Thyroid gland (tissue), 4 donors: ENCODE measurements at places on chromosomes 7 and 10. TPM values are rescaled to one million over a fixed set of nuclear protein-coding genes. Genes with fewer than 3 reads are reported as not detected.

- H3K4me1 ChIP-seq = peaks cover 53% of the 10 kb centered on the region
- no peak for DNase-seq
- H3K27ac ChIP-seq = no peak overlapping the region
- no peak overlapping the region for H3K4me3 ChIP-seq
- no peaks in the 10 kb centered on the region for H3K36me3 ChIP-seq
Measured at GRCh38 chr10:121514141-121514865, 83.9 kb downstream of the FGFR2 start.

GRCh38 chr10:127997937-127998336 lies 91.0 kb downstream of the PTPRE start:
- H3K4me3 ChIP-seq = no peak overlapping the region
- H3K4me1 ChIP-seq = no peaks in the 10 kb centered on the region
- no peak overlapping the region for H3K27ac ChIP-seq

DNA sequence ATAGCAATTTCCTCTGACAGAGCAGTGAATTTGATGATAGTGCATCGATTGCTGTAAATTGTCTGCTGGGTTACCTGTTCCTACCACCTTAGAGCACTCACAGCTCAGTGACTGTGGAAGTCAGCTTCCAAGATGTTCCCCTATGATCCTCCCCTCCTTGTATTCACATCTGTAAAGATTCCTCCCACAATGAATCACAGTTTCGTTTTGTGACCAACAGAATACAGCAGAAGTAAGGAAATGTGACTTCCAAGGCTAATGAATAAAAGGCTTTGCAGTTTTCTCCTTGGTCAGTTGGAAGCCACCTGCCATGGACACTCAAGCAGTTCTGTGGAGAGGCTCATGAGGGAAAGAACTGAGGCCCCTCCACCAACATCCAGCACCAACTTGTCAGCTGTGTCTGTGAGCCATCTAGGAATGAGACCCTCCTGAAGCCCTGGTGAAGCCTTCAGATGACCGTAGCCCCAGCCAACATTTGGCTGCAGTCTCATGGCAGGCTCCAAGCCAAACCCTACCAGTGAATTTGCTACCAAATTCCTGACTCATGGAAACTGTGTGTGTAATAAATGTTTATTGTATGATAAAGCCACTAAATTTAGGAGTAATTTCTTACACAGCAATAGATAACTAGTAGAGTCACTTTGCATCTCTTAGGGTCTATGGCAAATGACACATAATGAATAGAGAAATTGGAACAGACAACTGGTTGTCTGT lies 309.5 kb upstream of the NPVF start:
- no peaks in the 10 kb centered on the region for H3K36me3 ChIP-seq
- H3K27ac ChIP-seq = no peak overlapping the region
- H3K27me3 ChIP-seq = no peaks in the 10 kb centered on the region
- DNase-seq = no peak
- H3K4me3 ChIP-seq = no peak overlapping the region
- H3K4me1 ChIP-seq = no peaks in the 10 kb centered on the region

DNA sequence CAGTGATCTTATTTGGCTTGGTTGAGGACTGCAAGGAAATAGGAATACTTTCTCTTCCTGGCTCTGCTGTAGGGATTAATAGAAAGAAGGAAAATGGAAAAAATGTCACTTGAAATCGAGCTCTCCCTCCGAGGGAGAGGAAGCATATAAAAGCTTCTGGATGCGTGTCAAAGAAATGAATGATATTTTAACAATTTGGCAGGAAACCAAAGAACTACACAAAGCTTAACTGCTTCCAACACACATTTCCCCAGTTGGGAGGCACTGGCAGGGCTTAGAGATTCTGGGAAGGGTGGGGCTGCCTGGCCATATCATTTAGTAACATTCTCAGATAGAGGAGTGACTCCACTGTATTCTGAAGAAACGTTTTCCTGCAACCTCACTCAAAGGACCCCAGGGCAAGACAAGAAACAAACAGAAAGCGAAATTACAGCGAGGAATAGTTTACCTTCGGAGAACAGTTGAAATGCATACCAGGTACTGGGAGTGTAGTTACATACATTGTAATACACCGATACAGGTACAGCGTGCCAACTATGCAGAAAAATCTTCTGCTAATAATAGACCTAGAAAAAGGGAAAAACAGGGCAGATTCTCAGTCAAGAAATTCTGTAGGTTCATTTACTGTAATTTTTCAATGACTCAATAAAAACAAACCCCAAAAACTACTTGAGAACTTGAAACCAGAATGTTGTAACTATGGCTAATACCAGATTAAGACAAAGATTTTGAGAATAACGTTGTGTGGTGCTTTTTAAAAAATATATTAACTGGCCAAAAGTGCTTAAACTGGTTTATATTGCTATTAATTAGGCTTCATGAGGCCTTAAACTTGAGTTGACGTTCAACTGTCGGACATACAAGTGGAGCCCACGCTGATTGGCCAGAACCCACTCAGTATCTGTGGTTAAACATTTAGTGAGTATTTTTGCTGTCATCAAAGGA lies 75.7 kb upstream of the ASAH2 start:
- H3K36me3 ChIP-seq = no peaks in the 10 kb centered on the region
- DNase-seq = no peak
- H3K27ac ChIP-seq = no peak overlapping the region
- H3K4me3 ChIP-seq = no peak overlapping the region

GRCh38 chr10:78942091-78942501 lies 126.7 kb upstream of the ZMIZ1 start:
- no peaks in the 10 kb centered on the region for H3K27me3 ChIP-seq
- no peak for DNase-seq
- H3K4me3 ChIP-seq = no peak overlapping the region
- H3K27ac ChIP-seq = no peak overlapping the region
- H3K36me3 ChIP-seq = no peaks in the 10 kb centered on the region

GRCh38 chr10:132193907-132194552 lies 7.3 kb downstream of the DPYSL4 start:
- H3K4me1 ChIP-seq = no peaks in the 10 kb centered on the region
- peak; percentile 32 for DNase-seq
- H3K4me3 ChIP-seq = no peak overlapping the region
- H3K27me3 ChIP-seq = no peaks in the 10 kb centered on the region

- no peaks in the 10 kb centered on the region for H3K36me3 ChIP-seq
- H3K27me3 ChIP-seq = no peaks in the 10 kb centered on the region
- no peaks in the 10 kb centered on the region for H3K4me1 ChIP-seq
- no peak overlapping the region for H3K4me3 ChIP-seq
- H3K27ac ChIP-seq = no peak overlapping the region
Measured at GRCh38 chr7:46208635-46209525, 287.8 kb upstream of the IGFBP3 start.

Gene GPER1
- total RNA-seq = 29.2 TPM

GRCh38 chr10:103870516-103870915 lies 15.1 kb upstream of the SH3PXD2A start:
- H3K4me1 ChIP-seq = no peaks in the 10 kb centered on the region
- no peaks in the 10 kb centered on the region for H3K27me3 ChIP-seq
- no peaks in the 10 kb centered on the region for H3K36me3 ChIP-seq
- H3K27ac ChIP-seq = no peak overlapping the region

- H3K4me1 ChIP-seq = no peaks in the 10 kb centered on the region
- H3K36me3 ChIP-seq = no peaks in the 10 kb centered on the region
- DNase-seq = no peak
- no peak overlapping the region for H3K27ac ChIP-seq
Measured at GRCh38 chr10:56231436-56231835, 129.6 kb downstream of the ZWINT start.

DNA sequence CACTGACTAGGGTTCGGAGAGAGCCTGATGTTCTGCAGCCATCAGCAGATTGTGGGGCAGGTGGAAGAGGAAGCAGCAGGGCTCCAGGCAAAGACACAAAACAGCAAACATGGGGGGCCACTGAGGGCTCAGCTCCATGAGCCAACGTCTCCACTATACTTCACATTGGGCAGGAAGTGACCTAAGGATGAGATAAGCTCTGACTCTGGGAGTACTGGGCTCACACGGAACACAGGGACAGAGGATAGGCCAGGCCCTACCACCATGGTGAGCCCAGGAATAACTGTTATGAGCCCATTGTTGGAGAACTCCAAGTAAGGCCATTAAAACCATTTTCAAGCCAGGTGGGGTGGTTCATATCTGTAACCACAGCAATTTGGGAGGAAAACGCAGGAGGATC lies 14.9 kb upstream of the MRPS24 start:
- no peak overlapping the region for H3K4me3 ChIP-seq
- H3K4me1 ChIP-seq = no peaks in the 10 kb centered on the region
- H3K27ac ChIP-seq = no peak overlapping the region

DNA sequence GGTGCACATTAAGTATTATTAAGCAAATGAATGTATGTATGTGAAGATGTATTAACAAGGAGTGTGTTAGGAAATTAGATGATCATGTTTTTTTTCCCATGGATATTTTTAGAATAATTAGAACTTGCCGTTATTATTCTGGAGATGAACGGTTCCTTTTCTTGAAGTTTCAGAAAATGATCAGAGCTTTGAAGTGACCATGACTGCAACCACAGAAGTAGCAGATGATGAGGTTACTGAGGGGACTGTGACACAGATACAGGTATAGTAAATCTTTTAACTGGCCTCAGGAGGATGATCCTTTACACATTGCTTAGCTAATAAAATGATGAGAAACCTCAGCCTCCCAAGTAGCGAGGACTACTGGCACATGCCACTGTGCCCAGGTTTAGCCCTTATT lies 18.6 kb downstream of the DMTF1 start:
- peaks cover 57% of the 10 kb centered on the region for H3K36me3 ChIP-seq
- H3K27me3 ChIP-seq = no peaks in the 10 kb centered on the region
- DNase-seq = no peak
- peak overlapping the region; percentile 15 for H3K27ac ChIP-seq
- no peaks in the 10 kb centered on the region for H3K4me1 ChIP-seq
- H3K4me3 ChIP-seq = no peak overlapping the region

DNA sequence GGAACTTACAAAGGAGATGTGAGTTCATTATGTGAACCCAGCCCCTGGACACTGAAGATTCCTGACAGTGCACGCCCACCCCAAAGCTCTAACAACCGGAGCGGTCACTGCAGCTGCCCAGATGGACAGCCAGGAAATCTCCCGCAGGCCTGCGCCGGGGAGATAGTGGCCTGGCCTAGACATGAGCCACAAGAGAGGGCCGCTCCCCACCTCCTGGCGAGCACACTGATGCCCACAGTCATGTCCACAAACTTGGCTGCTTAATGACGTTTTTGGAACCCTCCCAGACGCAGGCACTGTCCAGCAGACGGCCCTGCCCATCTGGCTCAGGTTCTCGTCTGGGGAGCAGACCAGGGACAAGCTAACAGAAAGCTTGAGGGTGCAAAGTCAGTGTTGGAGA lies 34.2 kb downstream of the TCERG1L start:
- no peaks in the 10 kb centered on the region for H3K27me3 ChIP-seq
- no peak overlapping the region for H3K4me3 ChIP-seq
- H3K36me3 ChIP-seq = no peaks in the 10 kb centered on the region

Gene MRPS24
- 97.6 TPM for total RNA-seq

DNA sequence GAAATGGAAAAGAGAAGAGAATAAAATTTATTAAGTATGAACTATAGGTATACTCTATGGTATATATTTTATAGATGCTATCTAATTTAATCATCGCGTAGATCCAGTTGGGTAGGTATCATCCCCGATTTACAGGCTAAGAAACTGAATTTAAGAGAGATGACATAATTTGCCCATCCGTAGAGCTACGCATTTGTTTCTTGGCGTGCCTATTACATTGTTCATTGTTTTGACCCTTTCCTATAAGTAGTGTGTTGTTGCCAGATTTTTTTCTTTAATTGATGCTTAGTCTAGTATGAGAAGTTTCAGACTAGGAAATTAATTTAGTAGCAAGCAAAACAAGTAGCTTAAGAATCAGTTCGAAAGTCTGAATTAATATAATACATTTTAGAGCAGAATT lies 205.7 kb upstream of the NPSR1 start:
- no peak for DNase-seq
- H3K27me3 ChIP-seq = no peaks in the 10 kb centered on the region
- H3K4me1 ChIP-seq = no peaks in the 10 kb centered on the region

GRCh38 chr7:154909241-154910105 lies 93.5 kb downstream of the PAXIP1 start:
- no peak overlapping the region for H3K27ac ChIP-seq
- H3K4me1 ChIP-seq = no peaks in the 10 kb centered on the region
- DNase-seq = no peak
- H3K36me3 ChIP-seq = no peaks in the 10 kb centered on the region

GRCh38 chr7:53383131-53383530 lies 347.7 kb downstream of the POM121L12 start:
- H3K36me3 ChIP-seq = no peaks in the 10 kb centered on the region
- no peak overlapping the region for H3K4me3 ChIP-seq
- H3K4me1 ChIP-seq = no peaks in the 10 kb centered on the region
- no peak for DNase-seq
- no peaks in the 10 kb centered on the region for H3K27me3 ChIP-seq

DNA sequence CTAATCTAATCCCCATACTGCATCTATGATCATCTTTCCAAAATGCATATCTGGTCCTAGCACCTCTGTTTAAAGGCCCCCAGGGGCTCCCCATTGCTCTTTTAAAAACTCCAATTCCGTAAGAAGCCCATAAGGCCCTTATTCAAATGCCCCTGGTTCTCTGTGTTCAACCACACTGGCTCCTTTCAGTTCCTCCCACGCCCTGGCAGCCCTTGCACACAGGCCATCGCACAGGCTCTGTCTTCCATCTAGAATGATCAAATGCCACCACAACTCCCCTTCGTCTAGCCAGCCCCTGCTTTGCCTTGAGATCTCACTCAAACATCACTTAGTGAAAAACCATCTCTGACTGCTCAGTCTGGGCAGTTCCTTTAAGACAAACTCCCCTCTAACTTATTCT lies 112.9 kb upstream of the LYZL2 start:
- no peaks in the 10 kb centered on the region for H3K36me3 ChIP-seq
- H3K27me3 ChIP-seq = no peaks in the 10 kb centered on the region
- H3K4me3 ChIP-seq = no peak overlapping the region
- no peak for DNase-seq
- no peaks in the 10 kb centered on the region for H3K4me1 ChIP-seq

- H3K27me3 ChIP-seq = no peaks in the 10 kb centered on the region
- DNase-seq = no peak
- H3K36me3 ChIP-seq = no peaks in the 10 kb centered on the region
- H3K4me1 ChIP-seq = no peaks in the 10 kb centered on the region
Measured at GRCh38 chr10:92938841-92939240, 90.5 kb downstream of the EXOC6 start.

Gene LIPN
- total RNA-seq = not detected

Gene LIPK
- total RNA-seq = not detected

Gene LIPM
- total RNA-seq = not detected

DNA sequence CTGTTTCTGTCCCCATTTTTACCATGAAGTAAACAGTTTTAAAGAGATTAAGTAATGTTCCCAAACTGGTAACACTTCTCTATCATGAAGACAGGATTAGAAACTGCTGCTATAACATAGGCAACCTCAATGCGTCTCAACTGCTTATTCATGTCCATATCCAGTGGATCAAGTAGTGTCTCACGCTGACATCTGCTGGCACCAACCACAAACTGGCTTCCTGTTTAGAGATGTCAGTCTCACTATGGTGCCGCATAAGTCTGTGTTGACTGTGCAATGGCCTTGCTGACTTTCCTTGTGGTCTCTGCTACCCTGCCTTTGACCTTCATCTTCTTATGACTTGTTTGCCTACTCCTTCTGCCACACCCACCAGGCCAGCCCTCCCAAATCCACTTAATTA lies 369.6 kb upstream of the DPP6 start:
- no peaks in the 10 kb centered on the region for H3K36me3 ChIP-seq
- H3K4me1 ChIP-seq = no peaks in the 10 kb centered on the region
- no peak overlapping the region for H3K4me3 ChIP-seq
- no peak overlapping the region for H3K27ac ChIP-seq
- H3K27me3 ChIP-seq = no peaks in the 10 kb centered on the region
- no peak for DNase-seq
